Activated T-helper 2 cell treated with anti-CD3 and anti-CD28 coated beads, Interferon-gamma antibody, Interleukin-2, Interleukin-4, amounts not matched to agents 10 μg/mL and 5 μg/mL and 100 μg/mL, durations not matched to agents 14 hours and 24 hours and 36 hours (primary cell): ENCODE measurements at places on chromosomes 11 and 22. TPM values are rescaled to one million over a fixed set of nuclear protein-coding genes. Genes with fewer than 3 reads are reported as not detected.

NPTXR gene
- 1.4 and 1.7 TPM in 2 replicates for total RNA-seq

PRR33 gene
- 0.05 TPM in 1 of 2 replicates, not detected in the other for total RNA-seq

- no peak for DNase-seq
These were observed 17.8 kb upstream of the CASTOR1 start for GRCh38 chr22:30307041-30307574.

- DNase-seq: no peak
These were observed 9.1 kb downstream of the NDUFV1 start for GRCh38 chr11:67615728-67616430.

DNA sequence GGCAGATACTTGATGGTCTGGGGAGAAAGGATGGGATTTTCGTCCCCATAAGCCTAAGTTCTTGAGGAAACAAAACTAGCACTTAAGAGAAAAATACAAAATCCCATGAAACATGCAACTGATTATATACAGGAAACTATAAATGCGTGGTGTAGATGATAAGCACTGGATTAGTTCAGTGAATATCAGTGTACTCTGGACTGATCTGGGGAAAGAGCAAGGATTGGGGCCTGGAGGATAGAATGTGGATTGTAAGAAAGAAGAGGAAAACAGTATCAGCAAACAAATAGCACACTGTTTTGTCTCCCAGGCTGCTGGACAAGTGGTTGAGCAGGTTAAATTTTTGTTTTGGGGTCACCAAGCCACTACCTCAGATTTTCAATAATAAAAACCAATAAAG, 49.8 kb downstream of the DCUN1D5 start:
- no peak for DNase-seq

- no peak for DNase-seq
These were observed 153.1 kb downstream of the UVRAG start for GRCh38 chr11:75968021-75968625.

- DNase-seq: no peak
These were observed 1013.0 kb downstream of the OPCML start for GRCh38 chr11:132519241-132519815.
